ENCODE measurements at places on chromosomes 16 and 17.

GRCh38 chr16:84825896-84826557 is 6.2 kb downstream of the CRISPLD2 start:
- DNase-seq = no peak

DNA sequence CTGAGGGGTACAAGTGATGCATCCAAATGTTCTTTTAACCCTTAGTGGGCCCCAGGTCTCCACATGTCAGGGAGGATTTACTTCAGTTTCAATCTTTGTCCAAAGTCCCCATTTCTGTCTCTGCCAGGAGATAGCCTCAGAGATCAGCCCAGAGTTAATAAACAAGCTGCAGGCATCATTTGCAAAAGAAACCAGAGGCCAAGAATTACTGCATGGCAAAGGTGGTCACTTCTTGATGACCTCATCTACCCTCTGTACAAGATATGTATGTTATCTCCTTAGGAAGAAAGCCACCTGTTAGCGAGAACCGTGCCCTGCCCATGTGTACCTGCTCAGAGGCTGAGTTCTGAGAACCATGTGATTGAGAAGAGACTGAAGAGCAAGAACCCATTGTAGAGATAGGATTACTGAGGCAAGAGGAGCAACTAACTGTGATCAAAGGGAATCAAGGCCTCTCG is 40.3 kb downstream of the SALL1 start:
- no peak for DNase-seq

DNA sequence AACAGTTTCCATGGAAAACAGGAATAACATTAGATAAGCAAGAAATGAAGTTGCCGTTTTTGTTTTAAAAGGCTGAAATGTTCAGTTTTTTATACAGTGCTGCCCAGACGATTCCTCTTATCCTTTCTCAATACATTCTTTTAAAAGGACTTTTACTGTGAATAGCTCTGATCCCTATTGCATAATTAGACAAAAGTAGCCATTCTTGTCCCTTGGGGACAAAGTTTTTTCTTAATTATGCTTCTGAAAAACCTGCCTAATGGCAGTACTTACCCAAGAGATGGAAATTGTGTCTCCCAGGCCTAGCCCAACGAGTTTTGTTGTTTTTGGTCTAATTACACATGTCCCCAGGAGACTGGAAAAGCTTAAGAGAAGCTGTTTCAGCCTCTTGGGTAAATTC is 27.6 kb downstream of the NXPH3 start:
- DNase-seq = no peak

DNA sequence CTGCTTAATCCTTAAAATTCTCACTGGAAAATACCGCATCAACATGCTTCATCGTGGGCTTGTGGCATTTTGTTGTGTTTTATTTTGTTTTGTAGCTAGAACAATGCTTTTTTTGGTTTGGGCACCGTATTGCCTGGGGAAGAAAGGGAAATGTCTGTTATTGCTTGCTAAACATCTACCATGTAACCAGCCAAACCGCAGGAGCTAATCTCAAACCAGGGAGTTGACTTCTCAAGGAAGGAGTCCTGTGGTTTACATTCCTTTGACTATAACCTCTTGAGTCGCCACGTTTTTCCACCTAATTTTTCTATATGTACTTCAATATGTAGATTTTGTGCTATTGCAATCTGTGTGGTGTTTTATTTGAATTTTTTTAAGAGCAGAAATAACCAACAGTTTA is 593.5 kb upstream of the SOX9 start:
- DNase-seq = no peak

GRCh38 chr16:50178491-50178941 is 25.4 kb downstream of the TENT4B start:
- no peak for DNase-seq
